ENCODE measurements at places on chromosomes 6 and 20.

- DNase-seq, result no peak
These were observed 166.8 kb downstream of the SAMD5 start for GRCh38 chr6:147675281-147675680.

GRCh38 chr20:59786801-59787537 lies 146.5 kb downstream of the SYCP2 start:
- DNase-seq, result no peak

- no peak for DNase-seq
These were observed 9.2 kb downstream of the SLCO4A1 start for GRCh38 chr20:62651285-62652021.

- DNase-seq, result no peak
These were observed 116.4 kb downstream of the THEMIS start for GRCh38 chr6:127784468-127784867.

GRCh38 chr20:43037605-43038309 lies 151.9 kb downstream of the PTPRT start:
- peak; percentile 65 for DNase-seq

GRCh38 chr6:141550471-141550870 lies 582.3 kb upstream of the GJE1 start:
- no peak for DNase-seq

- peak; percentile 55 for DNase-seq
These were observed 59.9 kb downstream of the MACROD2 start for GRCh38 chr20:14055127-14055742.

- no peak for DNase-seq
These were observed 191.5 kb downstream of the DLL1 start for GRCh38 chr6:170099387-170099786.

DNA sequence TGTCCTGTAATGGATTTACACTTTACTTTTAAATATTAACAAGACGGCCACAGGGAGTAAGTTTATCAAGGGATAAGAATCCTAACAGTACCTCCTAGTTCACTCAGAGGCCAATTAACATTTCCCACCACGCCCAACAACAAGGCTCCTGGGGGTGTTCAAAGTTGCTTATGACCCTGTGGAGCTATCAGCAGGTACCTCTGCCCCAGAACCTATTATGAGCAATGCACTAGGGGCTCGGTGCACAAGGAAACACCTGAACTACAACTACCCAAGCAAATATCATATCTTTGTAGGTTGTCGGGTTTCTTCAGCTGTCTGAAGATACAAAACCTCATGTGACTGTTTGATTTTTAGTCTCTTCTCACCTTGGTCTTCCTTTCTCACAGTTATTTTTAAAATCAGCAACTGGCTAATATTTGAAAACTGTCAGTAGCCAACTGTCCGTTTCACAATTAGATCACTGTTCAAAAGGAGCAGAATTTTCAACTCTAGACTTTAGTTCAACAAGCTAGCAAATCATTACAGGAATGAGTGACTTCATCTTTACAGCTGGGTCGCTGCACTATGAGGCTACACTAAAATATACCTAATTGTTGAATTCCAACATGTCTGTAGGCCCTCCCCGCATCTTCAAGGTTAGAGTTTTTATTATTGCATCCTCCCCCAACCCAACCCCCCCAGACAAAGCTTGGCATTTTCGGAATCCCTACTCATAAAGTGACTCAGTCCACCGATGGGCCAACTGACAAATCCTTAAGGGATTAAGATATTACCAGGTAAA lies 38.1 kb downstream of the B4GALT5 start:
- no peak for DNase-seq

Measured in LNCaP clone FGC (cell line).